Right cardiac atrium (tissue), 5 donors: ENCODE measurements at places on chromosomes 12 and 14.

DNA sequence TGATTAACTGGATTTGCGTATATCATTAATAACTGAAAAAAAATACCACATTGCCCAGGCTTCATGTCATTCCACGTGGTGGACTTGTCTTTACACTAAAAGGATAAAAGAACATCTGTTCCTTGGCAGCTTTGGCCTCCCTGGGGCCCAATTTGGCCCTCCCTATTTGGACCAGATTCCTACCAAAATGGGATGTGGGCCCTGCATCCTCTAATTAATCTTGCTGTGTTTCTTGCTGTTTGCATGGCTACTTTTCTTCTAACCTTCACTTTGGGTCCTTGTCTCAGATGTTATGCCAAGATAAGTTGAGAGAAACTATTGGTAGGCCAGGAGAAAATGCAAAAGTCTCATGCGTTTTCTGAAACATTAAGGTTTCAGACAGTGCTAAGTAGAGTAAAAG lies 57.5 kb downstream of the PTHLH start:
- DNase-seq, result peak; percentile 62

- no peak for DNase-seq
Observed at GRCh38 chr14:96246539-96246847, 9.5 kb upstream of the BDKRB1 start.

DNA sequence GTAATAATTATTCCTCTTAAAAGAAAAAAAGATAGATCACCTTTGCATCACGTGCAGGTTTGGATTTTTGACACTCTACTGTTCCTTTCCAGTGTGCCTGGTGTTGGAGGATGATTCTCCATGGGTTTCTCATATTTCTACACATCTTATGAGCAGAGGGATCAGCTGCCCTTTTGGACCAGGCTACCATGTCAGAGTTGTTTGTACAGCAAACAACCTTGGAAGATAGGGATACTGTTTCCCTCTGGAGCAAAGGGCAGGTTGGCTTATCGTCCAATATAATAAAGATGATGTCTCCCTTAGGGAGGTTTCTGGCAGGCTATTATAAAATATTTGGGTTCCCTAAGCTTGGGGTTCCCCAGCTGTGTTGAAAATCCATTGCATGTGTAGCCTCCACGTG lies 42.1 kb downstream of the DAO start:
- no peak for DNase-seq

GRCh38 chr14:57871459-57872080 lies 5.7 kb upstream of the SLC35F4 start:
- DNase-seq, result peak; percentile 48

- DNase-seq, result no peak
Observed at GRCh38 chr12:57898308-57898970, 42.9 kb upstream of the ATP23 start.

- peak; percentile 67 for DNase-seq
Observed at GRCh38 chr12:50351120-50352043, 45.0 kb downstream of the FAM186A start.

DNA sequence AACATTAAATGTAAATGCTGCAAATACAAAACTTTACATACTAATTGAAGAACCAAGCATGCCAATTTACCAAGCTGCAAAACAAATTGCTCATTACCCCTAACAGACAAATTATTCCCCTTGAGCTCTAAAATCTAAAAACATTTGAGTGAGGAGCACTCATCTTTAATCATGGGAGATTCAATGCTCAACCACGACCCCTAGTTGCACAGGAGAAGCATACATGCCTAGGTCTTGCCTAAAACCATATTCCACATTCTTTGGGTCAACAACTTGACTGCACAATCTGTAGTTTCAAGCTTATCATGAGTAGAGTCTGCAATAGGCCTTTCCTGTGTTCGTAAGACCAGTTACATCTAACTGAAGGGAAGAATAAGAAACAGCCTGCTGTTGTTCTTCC lies 69.7 kb downstream of the MGAT4C start:
- no peak for DNase-seq

DNA sequence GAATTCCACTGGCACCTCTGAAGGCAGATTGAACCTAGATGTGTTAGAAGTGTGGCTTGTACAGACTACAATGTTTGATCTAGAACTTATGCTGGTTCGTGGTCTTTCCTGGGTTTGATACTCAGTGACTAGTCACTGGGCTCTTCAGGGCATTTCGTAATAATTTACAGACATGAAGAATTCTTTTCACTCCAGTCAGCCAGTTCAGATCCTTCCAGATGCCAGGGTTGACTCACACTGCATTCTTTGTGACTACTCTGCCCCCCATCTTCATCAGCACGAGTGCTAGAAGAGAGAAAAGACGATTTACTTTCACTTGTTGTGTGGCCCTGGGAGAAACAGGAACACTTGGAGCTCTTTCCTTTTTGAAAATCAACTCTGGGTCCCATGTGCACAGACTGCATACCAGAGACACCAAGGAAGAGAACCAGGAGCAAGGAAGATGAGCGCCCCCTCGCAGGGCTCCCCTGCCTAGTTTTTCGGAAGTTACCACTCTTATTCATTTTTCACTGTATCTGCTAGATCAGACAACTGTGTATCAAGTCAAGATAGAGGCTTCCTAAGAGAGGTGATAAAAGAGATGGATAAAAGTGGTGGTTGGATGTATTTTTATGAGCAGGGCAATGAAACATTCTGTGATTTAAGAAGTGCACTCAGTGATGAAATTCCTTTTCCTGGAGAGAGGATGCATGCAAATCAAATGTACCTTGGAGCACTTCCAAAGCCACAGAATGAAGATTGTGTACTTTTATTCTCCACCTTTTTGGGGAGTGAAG lies 33.5 kb upstream of the EVL start:
- DNase-seq, result no peak

GRCh38 chr12:92146497-92147224 lies 1.0 kb upstream of the BTG1 start:
- DNase-seq, result no peak

GRCh38 chr12:93387780-93388179 lies 10.1 kb downstream of the NUDT4 start:
- no peak for DNase-seq

DNA sequence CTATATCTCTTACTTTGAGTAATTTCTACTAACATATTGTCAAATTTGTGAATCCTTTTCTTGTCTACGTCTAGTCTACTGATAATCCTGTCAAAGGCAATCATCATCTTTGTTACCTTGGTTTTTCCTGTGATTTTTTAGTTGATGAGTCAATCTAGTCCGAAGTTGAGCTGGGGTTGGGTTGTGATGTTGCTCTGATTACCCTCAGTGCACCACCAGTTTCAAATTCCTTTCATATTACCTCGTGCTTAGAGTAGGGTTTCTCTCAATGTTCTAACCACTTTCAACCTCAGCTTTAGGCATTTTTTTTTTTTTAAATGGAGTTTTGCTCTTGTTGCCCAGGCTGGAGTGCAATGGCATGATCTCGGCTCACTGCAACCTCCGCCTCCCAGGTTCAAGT lies 186.8 kb downstream of the BTG1 start:
- no peak for DNase-seq

DNA sequence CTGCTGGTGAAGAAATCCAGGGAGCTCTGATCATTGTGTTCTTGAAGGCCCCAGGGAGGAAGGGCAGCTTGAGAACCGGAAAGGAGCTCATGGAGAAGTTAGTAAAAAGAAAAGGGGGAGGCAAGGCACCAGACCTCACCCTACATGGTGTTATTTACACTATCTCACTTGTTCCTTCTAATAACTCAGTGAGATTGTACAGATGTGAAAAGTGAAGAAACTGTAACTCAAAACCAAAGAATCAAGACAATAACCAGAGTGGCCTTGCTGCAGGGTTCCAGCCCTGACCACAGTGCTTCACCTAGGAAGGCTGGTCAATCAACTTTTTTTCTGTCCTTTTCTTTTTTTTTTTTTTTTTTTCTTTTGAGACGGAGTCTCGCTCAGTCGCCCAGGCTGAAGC lies 353.6 kb downstream of the TMTC2 start:
- no peak for DNase-seq

DNA sequence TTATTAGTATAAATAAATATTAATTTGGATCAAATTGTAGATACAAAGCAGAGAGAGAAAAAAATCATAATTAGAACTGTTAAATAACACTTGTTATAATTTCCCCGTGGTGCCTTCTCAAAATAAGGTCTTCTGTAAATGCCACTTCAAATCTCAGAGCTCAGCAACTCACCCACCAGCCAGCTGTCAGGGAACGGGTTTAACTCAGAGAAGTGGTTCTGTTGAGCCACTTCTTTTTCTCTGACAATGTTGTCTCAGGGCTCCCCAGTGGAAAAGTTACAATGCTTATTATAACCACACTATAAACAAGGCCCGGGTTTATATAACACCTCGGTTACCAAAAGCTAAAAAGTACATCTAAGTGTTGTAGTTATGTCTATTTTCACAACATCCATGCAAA lies 452.6 kb downstream of the GLT1D1 start:
- no peak for DNase-seq

DNA sequence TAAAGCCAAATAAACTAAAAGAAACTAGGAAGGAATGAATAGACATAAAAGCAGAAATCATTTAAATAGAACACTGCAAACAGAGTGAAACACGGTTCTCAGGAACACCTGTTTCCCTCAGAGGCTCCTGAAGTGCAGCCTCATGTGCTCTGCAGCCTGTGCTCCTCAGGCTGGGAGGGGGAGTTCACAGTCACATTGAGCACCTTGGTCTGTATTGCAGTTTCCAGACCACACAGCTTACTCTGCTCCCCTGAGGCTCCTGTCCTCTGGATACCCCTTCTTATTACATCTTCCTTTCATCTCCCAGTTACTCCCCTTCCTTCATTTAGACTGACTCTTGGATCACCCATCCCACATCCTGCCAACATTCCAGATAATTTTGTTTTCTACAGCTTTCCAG lies 49.7 kb upstream of the DCD start:
- no peak for DNase-seq

DNA sequence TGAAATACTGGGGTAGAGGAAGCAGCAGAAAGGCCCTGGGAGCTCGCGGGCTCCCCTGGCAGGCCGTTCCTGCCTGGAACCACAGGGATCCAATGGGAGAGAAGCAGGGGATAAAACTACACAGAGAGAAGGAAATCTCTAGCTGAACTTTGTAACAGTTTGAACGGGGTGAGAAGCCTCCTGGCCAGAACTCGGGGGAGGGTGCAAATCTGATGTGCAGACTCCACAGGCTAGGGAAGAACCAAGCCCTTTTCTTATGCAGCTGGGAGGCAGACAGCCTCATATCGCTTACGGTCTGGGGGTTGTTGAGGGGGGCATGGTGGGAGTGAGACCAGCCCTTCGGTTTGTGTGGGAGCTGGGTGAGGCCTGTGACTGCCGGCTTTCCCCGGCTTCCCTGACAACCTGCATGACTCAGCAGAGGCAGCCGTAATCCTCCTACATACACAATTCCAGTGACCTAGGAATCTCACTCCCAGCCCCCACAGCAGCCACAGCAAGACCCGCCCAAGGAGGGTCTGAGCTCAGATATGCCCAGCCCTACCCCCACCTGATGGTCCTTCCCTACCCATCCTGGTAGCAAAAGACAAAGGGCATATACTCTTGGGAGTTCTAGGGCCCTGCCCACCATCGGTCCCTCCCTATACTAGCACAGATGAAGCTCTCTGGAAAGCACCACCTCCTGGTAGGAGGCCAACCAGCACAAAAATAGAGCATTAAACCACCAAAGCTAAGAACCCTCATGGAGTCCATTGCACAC lies 143.0 kb downstream of the TMTC1 start:
- DNase-seq, result peak; percentile 54

DNA sequence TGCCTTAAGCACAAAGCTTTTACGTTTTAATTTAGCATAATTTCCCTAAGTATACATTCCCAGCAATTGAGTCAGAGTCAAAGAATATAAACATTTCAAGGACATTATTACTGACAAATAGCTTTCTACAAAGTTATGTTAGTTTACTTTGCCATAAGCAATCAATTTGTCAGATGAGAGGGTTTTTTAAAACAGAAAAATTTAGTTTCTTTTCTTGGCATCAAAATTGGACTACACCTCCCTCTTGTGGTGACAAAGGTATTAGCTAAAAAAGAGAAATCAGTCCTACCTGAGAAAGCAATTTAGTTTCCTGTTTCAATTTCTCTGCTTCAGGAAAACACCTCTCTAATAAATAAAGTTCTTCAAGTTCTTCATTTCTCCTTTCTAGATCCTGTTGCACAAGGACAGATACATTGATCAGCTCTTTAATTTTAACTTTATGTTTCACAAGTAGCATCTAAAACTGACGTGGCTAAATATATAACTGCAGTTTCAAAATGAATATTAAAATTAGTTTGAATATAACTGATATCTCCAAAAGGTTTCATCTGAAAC lies 39.9 kb downstream of the DNAI7 start:
- DNase-seq, result no peak

GRCh38 chr14:101839236-101839635 lies 77.7 kb downstream of the PPP2R5C start:
- no peak for DNase-seq

DNA sequence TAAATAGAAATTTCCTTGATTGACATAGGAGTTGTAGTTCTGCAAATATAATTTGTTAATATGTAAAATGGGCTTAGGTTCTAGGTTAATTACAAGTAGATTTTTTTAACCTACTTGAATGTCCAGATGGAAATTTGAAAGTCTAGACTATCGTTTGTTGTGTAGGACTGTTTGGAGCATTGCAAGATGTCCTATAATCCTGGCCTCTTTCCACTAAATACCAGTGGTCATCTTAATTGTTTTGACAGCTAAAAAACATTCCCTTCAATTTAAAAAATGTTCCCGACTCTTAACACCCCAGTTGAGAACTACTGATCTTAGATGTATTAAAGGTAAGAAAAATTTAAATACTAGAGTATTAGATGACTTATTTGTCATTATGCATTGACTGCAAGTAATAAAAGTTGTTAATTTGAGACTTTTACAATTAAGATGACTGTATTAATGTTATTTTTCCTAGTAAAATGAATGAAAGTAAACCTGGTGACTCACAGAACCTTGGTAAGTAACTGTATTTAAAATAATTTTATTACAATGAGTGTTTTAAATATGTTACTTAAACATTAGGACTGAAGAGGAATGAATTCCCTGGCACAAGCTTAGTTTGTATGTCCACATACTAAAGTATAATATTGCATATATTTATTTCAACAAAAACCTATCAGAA lies 21.8 kb downstream of the G2E3 start:
- DNase-seq, result no peak

GRCh38 chr12:57896115-57896433 lies 45.3 kb upstream of the ATP23 start:
- no peak for DNase-seq

DNA sequence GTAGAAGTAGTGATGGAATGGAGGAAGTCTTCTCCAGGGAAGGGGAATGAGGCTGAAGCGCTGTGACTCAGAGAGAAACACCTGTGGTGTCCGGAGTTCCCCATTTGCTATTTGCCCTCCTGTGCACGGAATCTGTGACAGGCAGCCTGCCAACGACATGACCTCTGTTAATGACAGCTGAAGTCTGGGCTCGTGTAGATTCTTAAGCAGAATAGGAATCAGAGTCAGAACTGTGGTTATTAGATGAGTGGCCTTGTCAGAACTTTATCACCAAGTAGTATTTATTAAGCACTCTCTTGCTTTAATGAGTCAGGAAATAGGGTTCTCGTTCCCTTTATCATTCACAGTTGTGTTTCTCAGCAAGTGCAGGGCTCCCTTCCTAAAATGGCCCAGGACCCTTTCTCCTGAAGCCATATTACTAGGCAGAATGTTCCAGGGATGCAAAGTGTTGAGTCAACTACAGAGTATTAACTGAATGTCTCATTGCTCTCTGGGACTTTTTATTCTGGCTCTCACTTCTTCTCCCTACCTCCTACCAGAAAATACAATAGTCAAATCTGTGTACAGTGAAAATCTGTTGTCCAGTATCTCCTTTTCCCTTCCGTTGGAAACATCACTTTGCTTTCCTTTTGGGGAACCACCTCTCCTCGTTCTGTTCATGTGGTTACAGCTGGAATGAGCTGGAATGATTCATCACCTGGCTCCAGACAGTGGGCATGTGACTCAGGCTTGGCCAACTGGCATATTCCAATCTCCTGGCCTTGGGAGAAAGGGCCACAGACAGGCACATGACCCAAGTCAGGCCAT lies 77.8 kb upstream of the MAX start:
- DNase-seq, result peak; percentile 66
